ENCODE measurements at places on chromosomes 2 and 18.
A peak's percentile ranks its signal among the peaks of the same experiment; 100 is the strongest.

GRCh38 chr2:159322419-159322818 lies 35.9 kb upstream of the WDSUB1 start:
- no peak for DNase-seq

DNA sequence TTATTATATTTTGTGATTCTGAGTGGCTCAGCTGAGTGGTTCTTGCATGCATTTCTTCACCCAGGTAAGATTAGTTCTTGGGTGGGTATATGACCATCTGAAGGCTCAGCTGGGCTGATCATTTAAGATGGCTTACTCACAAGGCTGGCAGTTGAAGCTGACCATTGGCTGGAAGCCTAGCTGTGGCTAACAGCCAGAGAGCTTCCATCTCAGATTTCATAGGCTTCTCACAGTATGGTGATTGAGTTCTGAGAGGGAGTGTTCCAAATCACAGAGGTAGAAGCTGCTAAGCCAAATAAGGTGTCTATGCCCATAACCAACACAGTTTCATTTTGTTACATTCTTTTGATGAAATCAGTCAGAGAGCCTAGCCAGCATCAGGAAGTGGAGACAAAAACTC lies 117.4 kb upstream of the RPRM start:
- DNase-seq: no peak

GRCh38 chr2:25567406-25567805 lies 106.0 kb downstream of the DTNB start:
- DNase-seq: no peak

GRCh38 chr2:6148882-6149281 lies 456.7 kb downstream of the SOX11 start:
- no peak for DNase-seq

DNA sequence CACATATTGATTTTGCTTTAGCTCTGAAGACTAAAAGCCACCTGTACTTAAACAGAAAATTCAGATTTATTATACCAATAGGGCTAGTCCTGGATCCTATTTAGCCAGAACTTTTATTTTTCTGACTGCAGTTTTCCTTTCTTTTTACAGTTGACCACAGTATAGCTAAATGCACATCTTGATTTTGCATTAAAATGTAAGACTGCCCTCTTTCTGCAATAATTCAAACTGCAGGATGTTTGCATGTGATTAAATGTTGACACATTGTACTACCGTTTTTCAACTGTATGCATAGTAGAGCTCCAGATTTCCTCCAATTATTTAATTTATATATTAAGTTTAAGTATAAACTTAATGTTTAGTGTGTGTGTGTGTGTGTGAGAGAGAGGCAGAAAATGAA lies 1262.9 kb downstream of the SUCLG1 start:
- DNase-seq: no peak

GRCh38 chr2:12177455-12178288 lies 431.2 kb downstream of the LPIN1 start:
- no peak for DNase-seq

GRCh38 chr2:118987886-118988285 lies 45.9 kb downstream of the MARCO start:
- no peak for DNase-seq

GRCh38 chr2:238433941-238434845 lies 7.5 kb downstream of the ASB1 start:
- DNase-seq: no peak

DNA sequence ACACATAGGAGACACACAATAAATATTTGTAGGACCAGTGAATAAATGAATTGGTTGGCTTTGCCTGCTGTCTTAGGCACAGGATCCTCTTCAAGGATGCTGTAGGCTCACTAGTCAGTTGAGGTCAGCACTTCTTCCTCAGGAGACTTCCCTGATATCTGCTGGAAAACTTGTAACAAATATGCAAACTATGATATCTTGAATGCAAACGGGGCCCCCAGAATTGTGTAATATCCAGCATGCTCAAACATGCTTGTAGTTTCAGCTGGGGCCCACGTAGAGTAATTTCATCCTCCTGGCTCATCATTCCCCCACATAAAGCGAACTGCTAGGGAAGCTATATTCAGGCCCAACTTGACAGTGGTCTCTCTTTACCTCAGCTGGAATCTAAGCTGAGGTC lies 43.6 kb downstream of the POLE4 start:
- DNase-seq: no peak

- no peak for DNase-seq
Observed at GRCh38 chr2:72843301-72843700, 17.5 kb upstream of the EXOC6B start.

- no peak for DNase-seq
Observed at GRCh38 chr18:77807650-77808049, 558.0 kb downstream of the GALR1 start.

- DNase-seq: no peak
Observed at GRCh38 chr2:38863061-38863695, 12.6 kb downstream of the DHX57 start.

DNA sequence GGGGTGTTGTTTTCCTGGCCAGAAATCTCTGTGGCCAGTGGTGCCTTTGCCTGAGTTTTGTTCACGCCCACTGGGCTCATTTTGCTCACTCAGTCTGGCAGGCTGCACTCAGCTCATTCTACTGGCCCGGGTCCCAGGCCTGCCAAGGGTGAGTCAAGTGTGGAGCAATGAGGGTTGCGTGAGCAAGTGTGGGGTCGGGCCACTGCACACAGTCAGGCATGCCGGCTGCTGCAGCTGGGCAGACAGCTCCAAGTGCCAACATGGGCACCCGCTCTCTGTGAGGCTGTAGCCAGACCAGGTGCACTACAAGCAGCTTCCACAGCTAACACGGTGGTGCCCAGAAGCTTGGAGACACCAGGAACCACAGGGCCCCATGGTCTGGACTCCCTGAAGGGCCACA lies 801.1 kb upstream of the RAB6C start:
- no peak for DNase-seq

DNA sequence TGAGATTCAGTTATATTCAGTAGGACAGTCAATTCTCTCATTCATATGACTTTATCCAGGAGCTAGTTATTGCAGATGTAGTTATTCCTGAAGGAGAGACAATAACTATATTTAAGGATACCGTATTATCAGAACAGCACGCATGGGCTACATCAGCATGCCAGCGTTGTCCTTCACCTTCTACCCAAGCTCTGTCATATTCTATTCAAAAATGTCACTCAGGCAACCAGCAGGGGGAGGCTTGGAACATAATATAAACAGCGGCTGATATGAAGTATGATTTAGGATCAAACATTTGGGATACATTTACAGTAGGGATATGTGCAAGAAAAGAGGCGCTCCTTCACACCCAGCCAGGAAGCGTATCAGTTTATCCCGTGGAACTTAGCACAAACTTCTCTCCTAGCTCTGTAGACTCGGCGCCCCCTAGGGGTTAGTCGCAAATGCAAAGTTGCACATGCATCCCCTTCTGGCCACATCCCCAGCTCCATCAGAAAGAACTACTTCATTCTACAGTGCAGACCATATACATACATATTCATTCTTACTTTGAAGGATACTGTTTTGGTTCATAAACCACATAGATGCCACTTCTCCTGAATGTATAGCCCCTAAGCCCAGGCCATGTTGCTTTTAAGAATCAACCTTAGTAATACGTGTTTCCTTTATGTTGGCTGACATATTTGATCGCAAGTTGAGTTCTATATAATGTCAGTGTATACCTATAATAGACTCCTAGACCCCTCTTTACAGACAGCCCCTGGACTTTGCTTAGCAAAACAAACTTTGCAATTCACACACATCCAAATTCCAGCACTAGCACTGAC lies 759.4 kb downstream of the ADCYAP1 start:
- peak; percentile 48 for DNase-seq

GRCh38 chr18:41982942-41983660 lies 28.1 kb downstream of the PIK3C3 start:
- DNase-seq: no peak

DNA sequence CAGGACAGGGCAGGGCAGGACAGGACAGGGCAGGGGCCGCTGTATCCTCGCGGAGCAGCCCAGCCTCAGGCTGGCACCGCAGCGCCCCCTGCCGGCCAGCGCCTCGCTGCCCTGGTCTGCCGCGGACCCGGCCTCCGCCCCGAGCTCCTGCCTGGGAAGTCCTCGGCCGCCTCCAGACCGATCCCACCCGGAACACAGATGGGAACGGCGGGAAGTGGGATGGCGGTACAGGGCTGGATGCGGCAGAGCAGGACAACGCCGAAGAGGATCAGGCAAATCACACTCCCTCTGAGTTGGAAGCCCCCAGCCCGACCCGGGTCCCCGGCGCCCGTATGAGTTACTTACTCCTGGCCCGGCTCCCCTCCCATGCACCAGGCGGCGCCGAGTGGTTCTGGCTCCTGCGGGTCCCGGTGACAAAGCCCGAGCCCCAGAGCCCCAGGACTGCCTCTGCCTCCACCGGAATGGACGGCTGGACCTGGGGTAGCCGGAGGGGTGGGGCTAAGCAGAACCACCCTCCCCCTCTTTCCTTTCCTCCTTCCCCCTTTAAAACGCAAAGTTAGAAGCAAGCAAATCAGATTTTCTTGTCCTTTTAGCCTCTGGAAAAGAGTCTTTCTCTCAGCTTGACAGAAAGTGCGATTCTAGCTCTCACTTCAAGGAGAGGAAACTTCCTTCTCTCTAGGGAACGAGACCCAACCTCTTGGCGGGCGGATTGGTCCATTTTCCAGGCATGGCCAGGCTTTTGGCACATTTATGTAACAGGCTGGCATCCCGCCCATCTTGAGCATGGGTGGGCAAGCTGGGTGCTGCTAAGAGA lies at the start of gene TP53I3:
Gene TP53I3, minus strand, starts transcription at position 449 of the 814 bp plus-strand sequence. CDS start 508 bp downstream, outside the sequence.
- DNase-seq: peak; percentile 90

GRCh38 chr2:44100351-44100750 lies 68.3 kb upstream of the PPM1B start:
- DNase-seq: no peak

- DNase-seq: no peak
Observed at GRCh38 chr2:197086500-197086899, 160.0 kb upstream of the PGAP1 start.

DNA sequence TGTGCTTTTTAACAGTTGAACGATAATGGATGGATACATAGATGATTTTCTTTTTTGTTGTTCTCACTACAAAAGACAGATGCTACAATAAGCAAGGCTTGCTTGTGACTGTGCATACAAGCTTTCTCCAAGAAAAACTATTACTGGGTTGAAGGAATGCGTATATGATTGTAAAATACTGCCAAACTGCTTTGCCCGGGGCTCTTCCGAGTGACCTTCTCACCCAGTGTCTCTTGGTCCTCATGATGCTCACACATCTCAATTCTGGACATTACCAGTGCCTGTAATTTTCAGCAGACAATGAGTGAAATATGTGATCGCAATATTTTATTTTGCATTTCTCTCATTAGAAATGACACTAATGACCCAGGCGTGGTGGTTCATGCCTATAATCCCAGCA lies 35.9 kb downstream of the INPP5D start:
- no peak for DNase-seq

DNA sequence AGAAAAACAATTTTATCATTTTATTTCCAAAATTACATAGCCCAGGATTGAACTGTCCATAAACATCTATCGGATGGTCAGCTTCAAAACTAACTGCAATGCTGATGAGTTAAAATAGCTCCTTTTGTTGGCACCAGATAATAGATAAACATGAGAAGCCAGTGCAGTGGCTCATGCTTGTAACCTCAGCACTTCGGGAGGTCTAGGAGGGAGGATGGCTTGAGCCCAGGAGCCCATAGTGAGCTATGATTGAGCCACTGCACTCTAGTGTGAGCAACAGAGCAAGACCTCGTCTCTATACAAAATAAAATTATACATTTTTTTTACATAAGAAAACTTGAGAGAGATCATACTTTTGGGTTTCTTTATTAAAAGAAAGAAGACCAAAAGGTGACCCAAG lies 34.6 kb upstream of the IMPA2 start:
- DNase-seq: no peak

DNA sequence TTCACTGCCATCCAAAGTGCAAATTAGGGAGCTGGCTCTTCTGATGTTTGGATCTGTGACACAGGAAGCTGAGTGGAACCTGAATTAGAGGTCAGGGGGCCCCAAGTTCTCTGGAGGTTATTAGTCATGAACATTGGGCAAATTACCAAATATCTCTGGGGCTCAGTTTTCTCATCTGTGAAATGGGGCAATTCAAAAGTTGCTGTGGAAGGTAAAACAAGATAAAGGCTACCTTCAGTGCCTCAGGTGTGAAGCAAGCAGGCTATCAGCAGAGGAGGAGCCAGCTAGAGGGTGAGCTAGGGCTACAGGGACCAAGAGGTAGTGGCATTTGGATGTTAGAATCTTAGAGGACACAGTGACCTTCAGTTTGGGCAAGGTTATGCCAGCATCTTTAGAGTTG lies 89.4 kb upstream of the FAM136A start:
- no peak for DNase-seq

DNA sequence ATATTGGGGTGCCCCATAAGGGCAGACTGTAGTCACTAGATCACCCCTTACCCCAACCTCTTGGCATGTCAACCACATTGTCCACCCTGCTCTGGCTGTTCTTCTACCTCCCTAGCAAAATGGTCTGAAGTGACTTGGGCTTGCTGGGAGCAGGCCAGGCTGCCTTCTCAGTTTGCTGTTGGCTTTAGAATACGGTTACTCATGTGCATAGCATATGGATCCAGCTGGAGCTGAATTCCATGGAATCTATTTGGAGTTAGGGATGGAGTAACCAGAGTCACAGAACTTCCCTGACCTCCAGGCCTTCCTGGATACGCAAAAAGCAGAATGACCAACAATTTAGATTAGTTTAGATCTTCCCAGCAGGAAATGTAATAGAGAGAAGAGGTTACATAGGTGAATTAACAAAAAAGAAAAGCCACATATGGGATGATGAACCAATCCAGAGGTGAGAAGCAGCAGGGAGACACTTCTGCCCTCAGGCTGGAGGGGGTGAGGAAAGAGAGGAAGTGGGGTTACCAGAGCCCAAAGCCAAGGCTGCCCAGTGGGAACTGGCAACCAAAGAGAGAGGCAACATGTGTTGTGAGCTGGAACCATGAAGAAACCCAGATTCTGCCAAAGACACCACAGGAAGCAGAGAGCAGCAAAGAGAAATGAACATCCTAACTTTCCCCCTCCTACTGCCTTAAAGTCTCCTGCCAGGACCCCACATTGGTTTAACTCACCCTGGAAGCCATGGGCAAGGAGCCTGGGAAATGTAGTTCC lies 26.1 kb downstream of the PKDCC start:
- DNase-seq: no peak

DNA sequence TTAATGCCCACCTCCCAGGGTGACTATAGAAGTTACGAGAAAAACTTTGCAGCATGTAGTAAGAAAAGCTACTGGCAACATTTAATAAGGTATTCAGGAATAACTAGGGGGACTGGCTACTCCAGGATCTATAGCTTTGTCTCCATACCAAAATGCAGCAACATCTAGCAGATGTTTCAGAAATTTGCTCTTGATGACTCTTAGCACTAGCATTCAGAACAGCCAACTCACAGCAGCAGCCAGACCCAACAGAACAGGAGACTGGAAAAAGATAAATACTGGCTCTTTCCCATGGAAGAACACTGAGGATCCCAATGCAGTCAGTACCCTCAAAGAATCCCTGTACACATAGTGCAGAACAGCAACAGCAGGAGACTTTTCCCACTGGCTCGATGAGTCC lies 105.0 kb downstream of the PRKRA start:
- DNase-seq: no peak
